ENCODE measurements at places on chromosomes 6 and 20.

GRCh38 chr6:71228461-71229041, 60.1 kb upstream of the OGFRL1 start:
- peak; percentile 55 for DNase-seq

- DNase-seq: peak; percentile 74
Observed at GRCh38 chr20:17835240-17835933, 133.2 kb downstream of the SNX5 start.

- DNase-seq: no peak
Observed at GRCh38 chr20:53555816-53556215, 37.8 kb downstream of the ZNF217 start.

GRCh38 chr20:41784209-41784958, 166.2 kb upstream of the CHD6 start:
- DNase-seq: no peak

DNA sequence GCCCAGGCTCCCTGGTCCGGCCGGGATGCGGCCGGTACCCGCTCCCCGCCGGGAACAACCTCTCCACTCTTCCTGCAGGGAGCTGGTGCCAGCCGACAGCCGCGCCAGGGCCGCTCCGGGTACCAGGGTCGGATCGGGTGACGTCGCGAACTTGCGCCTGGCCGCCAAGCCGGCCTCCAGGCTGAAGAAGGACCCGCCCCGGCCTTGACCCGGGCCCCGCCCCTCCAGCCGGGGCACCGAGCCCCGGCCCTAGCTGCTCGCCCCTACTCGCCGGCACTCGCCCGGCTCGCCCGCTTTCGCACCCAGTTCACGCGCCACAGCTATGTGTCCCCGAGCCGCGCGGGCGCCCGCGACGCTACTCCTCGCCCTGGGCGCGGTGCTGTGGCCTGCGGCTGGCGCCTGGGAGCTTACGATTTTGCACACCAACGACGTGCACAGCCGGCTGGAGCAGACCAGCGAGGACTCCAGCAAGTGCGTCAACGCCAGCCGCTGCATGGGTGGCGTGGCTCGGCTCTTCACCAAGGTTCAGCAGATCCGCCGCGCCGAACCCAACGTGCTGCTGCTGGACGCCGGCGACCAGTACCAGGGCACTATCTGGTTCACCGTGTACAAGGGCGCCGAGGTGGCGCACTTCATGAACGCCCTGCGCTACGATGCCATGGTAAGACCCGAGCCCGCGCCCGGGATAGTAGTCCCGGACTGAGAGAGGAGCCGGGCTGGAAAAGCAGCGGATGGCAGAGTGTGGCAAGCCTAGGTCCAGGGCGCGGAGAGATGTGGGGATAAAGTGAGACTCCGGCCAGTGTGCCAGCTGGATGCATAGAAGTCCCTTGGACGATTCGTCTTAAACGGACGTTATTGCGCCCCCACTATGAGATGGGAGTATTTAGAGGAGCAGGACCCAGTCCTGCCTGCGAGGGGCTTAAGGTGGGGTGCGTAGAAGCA, at the start of gene NT5E:
Gene NT5E (plus strand): TSS at position 266 of the 942 bp plus-strand sequence. CDS start 57 bp downstream, at position 323.
- peak; percentile 60 for DNase-seq

DNA sequence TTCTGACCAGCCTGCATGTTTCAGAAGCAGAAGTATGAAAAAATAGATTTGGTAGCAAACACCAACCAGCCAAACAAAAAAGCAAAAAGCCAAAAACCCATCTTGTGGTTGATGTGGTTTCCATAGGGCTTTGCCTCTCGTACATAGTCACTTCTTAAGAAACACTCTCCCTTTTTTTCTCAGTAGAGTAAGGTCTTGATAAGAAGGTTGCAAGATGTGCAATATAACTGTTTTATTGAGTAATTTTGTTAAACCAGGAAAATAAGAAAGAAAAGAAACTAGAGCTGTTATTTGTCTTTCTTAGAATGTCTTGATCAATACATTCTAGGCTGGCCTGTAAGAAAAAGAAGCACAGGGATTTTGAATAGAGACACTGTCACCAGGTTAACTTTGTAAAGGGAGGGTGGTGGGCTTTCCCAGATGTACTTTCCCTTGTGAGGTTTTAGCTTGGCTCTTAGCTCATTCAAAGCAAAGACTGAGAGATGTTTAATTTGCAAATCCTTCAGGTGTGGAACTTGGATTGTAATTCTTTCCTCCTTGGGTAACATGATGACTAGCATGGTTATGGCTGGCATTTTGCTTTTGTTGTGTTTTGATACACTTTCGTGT, 49.7 kb downstream of the AKAP12 start:
- peak; percentile 40 for DNase-seq

GRCh38 chr6:63058601-63059000, 152.7 kb upstream of the FKBP1C start:
- DNase-seq: no peak

- no peak for DNase-seq
Observed at GRCh38 chr6:104253236-104253635, 606.5 kb downstream of the HACE1 start.

DNA sequence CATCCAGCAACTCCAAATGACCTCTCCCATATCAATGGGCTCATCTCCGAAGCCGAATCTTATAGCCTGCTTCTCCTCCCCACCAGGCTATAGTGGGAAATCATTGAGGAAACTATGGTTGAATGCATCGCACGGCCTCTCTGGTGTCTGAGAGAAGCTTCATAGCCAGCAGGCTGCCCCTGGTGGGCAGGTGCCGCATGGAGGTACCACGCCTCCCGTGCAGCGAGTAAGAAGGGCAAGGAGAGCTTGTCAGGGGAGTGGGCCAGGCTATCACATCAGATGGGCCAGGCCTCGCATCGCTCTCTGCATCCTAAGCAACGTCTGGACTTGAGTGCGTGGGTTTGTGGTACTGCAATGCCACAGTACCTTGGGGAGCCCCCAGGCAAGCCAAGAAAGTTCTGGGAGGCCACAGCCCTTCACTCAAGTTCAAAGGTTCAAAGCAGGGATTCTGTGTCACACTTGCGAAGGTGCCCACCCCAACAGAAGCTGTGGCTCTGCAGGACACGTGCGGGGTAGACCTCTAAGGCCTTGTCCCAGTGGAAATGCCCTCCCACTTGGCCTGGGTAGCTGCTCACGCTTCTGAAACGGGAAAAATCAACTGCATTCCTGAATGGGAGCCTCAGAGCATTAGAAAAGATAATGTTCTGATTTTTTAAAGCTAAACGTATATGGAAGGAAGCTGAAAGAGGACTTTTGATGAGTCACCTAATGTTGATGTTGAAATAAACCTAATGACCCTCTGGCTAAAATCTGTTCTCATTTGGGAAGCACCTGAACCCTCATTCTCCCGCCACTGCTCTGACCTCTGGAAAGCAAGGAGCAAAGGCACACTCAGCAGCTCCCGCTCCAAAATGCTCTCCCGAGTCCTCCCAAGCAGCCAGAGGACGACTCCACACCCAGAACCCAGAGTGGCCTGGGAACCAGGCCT, 8.4 kb upstream of the IRF4 start:
- DNase-seq: no peak

DNA sequence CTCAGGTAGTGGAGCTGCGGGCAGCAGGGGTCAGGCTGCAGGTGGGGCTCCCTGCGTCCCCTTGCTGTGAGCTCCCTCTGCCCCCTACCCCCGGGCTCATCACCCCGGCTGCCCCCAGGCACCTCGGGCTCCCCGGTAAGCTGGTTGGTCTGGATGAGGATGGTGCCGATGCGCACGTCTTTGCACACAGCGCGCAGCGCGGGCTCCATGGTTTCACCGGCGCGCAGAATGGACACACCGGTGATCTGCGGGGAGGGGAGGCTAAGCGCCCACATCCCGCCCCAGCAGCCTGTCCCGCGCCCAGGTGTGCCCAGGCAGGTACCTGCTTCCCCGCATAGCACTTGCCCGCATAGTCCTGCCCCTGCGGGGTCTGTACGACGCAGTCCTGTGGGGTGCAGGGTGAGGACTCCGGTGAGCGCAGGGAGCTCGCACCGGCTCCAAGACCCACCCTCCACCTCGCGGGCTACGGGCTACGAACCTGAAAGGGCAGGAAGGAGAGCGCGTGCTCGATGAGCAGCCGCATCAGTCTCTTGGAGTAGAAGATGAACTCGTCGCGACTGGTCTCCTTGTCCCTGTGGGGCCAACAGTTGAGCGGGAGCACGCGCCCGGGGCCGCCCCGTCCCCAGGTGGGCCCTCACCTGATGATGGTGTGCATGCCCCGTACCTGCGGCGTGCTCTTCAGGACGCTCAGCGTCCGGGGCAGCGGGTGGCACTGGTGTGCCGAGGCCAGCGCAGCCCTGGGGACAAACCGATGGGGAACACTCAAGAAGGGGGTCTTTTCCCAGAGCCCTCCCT, 15.5 kb downstream of the UCKL1 start:
- no peak for DNase-seq

GRCh38 chr20:1503564-1504227, 12.5 kb upstream of the SIRPB2 start:
- DNase-seq: peak; percentile 83

GRCh38 chr6:169794317-169795055, 43.1 kb downstream of the ERMARD start:
- no peak for DNase-seq

DNA sequence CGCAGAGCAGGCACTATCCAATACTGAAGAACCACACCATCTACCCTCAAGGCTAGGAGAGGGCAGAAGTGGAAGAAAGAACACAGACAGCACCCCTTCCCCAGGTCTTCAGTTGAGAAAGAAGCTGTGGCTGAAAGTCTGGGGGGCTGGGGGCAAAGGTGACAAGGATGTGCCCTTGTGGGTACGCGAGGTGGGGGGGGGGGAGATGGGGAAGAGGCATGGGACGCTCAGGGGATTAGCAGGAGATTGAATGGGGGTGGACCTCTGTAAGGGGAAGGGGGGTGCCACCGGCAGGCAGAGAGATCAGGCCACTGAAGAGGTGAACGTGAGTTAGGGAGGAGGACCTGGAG, 1.1 kb downstream of the B4GALT5 start:
- no peak for DNase-seq

GRCh38 chr6:162442687-162443086, 284.9 kb downstream of the PRKN start:
- DNase-seq: peak; percentile 2

- no peak for DNase-seq
Observed at GRCh38 chr6:164258421-164258820, 843.9 kb downstream of the QKI start.

DNA sequence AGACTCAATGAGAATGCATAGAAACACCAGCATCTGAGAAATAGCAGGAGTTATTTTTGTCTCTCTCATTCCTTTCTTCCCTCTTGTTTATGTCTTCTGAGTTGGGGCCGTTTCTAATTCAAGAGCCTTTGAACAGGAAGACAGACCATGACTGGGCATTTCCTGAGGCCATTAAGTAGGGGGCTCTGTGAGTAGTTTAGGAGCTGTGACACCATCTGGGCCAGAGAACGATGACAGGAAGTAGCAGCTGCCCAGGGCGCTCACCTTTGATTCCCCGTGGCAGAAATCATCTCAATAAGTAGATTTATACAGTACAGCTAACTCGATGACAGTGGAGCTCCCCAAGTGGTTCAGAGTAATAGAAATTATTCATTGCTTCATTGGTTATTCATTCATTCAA, 298.4 kb upstream of the PLN start:
- no peak for DNase-seq

DNA sequence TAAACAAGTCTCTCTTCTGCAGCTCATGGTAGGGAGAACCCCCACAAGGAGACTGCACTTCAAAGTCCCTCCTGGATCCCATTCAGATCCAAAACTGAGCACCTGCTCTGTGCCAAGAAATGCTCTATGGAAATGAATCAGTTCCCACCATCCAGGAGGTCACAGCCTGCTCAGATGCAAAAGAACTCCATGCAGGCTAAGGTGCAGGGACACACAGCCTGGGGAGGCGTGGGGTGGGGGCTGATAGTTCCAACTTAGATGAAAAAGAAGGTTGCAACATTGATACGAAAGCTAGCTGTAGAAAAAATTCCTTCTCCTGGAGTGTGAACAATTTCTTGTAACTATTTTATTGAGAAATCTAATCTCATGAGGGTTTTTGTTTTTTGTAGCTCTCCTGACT, 111.0 kb upstream of the TMEM170B start:
- no peak for DNase-seq

DNA sequence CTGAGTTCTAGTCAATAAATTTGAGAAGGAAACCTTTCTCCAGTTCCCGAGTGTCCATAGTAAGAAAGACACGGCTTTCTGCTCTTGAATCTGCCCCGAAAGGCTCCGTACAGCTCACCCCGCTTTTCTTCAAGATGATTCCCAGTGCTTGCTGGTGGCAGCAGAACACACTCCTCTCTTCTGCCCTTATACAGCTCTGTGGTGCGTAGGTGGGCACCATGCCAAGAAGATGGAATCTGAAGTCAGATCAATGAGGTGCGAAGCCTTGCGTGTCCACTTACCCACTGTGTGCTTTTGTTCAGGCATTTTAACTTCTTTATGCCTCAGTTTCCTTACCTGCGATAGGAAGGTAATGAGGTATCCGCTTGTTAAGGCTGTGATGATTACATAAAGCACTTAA, 142.2 kb downstream of the WDR27 start:
- DNase-seq: no peak

DNA sequence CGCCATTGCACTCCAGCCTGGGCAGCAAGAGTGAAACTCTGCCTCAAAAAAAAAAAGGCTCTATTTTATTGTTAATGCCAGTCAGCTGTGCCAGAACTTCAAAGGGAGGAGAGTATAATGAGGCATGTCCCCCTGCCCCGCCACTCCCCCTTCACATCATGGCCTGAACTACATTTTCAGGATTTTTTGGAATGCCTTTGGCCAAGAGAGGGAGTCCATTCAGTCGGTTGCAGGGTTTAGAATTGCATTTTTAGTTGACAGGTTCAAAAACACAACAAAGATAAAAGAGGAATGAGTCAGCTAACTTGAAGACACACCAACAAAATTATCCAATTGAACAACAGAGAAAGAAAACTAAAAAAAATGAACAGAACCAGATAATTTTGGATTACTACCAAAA, 59.1 kb downstream of the CEP43 start:
- no peak for DNase-seq

- DNase-seq: no peak
Observed at GRCh38 chr6:14232889-14233288, 115.3 kb downstream of the CD83 start.

- peak; percentile 62 for DNase-seq
Observed at GRCh38 chr6:53313784-53314400, 34.9 kb downstream of the ELOVL5 start.

GRCh38 chr20:2140561-2140960, 38.9 kb downstream of the STK35 start:
- DNase-seq: no peak

- no peak for DNase-seq
Observed at GRCh38 chr6:75484535-75484934, 9.1 kb downstream of the FILIP1 start.

DNA sequence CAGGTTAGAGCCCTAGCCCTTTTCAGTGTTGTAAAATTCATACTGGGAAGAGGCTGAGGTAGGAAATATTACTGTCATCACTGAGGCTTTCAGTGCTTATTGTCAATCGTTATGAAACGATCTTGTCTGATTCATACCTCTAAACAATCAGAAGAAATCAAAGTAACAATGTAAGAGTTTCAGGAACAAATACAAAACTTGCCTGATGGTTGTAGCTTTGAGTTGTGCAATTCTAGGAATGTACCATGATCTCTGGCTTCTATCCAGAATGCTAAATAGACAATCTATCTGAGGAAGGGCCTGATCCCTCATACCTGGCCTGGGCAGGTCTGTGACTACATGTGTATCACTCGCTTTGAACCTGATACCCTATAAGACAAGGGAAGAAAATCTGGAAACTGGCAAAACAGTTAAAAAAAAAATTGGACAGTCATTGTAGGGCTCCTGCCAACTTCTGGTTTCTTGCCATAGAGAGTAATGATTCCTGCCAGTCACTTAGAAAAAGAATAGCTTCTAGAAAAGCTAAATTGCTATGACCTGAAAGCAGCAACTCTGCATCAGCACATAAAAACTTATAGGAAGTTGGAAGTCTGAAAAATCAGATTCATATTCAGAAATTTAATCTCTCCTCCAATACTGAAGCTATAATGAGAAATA, 234.7 kb downstream of the BTBD9 start:
- peak; percentile 11 for DNase-seq

GRCh38 chr20:46774236-46774635, 64.8 kb downstream of the SLC2A10 start:
- no peak for DNase-seq

Data from fibroblast of skin of right quadriceps (primary cell).